ENCODE measurements at places on chromosomes 6 and 20. TPM values are rescaled to one million over a fixed set of nuclear protein-coding genes. Genes with fewer than 3 reads are reported as not detected.

GRCh38 chr6:144012534-144012933, 4.5 kb upstream of the PLAGL1 start:
- no peak for DNase-seq

GRCh38 chr6:132651062-132651461, 7.9 kb downstream of the TAAR1 start:
- DNase-seq: no peak

DNA sequence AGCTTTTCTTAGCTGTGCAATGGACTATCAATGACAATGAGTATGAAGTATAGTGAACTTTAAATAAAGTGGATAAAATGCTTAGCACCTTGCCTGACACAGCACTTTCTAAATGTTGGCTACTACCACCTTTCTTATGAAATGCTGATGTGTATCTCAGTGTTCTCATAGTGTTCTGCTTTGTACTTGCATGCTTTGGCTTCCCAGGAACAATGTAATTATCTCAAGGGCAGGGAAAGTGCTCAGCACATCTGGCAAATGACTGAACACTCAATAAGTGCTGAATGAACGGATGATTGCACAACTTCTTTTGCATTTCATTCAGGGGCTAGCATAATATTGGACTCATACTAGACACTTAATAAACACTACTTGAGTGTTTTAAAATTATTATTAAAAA, 28.2 kb upstream of the NOX3 start:
- DNase-seq: no peak

DNA sequence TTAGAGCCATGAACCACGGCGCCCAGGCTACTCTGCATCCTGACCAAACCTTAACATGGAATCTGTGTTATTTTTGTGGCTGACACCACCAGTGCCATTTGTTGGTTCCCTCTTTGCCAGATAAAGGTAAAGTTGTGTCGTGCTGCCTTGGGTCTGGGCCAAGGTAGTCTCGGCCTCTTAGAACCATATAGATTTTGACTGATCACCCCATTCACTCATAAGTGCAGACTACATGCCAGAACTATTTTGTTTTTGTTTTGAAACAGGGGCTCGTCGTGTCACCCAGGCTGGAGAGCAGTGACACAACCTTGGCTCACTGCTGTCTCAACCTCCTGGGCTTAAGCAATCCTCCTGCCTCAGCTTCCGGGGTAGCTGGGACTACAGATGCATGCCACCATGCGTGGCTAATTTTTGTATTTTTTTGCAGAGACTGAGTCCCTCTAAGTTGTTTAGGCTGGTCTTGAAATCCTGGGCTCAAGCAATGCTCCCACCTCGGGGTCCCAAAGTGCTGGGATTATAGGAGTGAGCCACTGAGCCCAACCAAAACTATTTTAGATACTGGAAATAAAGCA, 19.2 kb upstream of the RIPOR3 start:
- DNase-seq: no peak

DNA sequence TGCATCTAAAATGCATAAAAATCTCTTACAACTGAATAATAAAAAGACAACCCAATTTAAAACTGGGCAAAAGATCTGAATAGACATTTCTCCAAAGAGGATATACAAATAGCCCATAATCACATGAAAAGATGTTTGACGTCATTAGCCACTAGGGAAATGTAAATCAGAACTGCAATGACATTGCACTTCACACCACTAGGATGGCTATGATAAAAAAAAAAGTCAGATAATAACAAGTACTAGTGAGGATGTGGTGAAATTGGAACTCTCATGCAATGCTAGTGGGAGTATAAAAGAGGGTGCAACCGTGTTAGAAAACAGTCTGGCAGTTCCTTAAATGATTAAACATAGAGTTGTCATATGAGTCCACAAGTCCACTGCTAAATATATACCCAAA, 24.3 kb upstream of the TBX18 start:
- DNase-seq: no peak

DNA sequence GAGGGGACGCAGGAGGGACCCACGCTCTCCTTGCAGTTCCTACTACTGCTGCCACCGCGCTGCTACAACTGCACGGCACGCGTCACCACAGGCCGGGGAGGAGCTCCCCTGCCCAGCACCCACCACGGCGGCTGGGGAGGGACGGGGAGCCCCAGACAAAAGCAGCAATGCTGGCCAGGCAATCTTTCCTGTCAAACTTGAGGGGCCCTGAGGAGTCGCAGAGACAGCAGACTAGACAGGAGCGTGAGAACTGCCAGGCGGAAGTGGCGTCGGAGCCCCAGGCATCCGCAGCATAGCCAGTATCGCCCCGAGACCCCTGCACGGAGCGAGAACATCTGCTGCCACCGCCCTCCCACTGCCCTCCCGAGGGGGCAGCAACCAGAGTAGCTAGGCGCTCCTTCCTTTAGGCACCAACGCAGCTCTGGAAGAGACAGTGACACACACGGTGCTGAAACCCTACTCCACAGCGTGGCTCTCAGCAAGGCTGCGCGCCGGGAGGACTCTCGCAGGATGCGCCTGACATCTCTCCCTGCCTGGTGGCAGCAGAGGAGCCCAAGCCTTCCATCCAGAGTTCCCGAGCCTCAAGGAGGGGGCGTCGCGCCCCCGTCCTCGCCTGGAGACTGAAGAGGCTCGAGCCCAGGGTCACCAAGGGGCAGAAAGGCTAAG, 2.2 kb downstream of the TAF4 start:
- no peak for DNase-seq

Gene ISM1
- total RNA-seq: 1.7 TPM

GRCh38 chr6:12548526-12548925, 168.0 kb upstream of the PHACTR1 start:
- DNase-seq: no peak

- no peak for DNase-seq
These were observed 5.6 kb upstream of the PLCG1 start for GRCh38 chr20:41131594-41132387.

DNA sequence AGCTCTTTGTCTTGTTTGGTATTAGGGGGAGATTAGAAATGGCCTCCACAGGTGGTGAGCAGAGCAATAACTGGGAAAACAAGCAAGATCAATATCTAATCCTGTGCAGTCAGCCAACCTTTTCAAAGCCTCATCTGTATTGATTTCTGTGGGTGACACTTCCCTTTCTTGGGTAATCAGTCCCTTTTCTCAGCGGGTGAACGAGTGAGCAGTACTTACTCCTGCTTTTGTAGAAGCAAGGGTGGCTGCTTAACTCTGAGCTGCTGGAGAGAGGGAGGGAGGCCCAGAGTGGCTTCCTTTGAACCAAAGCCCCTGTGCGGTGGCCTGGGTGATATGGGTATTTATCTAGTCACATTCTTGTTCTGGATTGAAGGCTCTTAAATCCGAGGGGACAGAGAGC, 254.8 kb upstream of the CHD6 start:
- no peak for DNase-seq

- DNase-seq: no peak
These were observed 28.9 kb downstream of the PLG start for GRCh38 chr6:160730911-160731310.

DNA sequence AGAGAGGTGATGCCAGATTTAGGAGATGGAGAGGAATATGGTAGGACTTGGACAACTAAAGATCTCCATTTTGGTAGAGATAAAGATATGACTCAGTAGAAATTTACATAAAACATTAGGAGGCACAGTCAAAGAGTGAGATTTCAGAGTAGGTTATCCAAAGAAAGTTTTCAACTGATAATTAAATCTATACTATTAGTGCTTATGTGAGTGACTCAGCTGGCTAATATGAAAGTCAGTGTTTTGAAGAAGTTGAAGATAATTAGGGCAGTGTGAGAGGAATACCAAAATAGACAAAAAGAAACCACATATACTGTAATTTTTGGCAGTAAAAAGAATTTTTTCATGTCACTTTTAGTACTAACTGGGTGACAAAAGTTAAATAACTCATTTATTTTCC, 712.8 kb upstream of the HS3ST5 start:
- no peak for DNase-seq

DNA sequence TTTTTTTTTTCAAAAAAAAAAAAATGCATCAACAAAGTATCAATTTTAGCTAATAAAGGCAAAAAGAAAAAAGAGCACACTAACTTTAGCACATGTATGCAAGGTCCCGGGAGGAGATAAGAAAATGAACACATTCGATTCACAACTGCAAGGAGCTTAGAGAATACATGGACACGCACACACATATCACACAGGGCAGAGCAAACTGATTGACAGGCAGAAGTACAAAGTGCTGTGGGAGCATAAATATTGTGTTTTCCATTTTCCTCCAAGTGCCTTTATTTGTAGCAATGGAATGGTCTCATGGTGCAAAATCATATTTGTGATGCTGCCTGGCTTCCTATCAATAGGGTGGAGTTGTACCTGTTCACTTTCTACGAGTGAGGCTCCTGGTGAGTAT, 63.8 kb downstream of the SGK1 start:
- no peak for DNase-seq

Gene SPATS1
- not detected for total RNA-seq

- no peak for DNase-seq
These were observed 267.7 kb downstream of the HAO1 start for GRCh38 chr20:7672571-7672970.

Gene TREM2
- total RNA-seq: 1.1 TPM

GRCh38 chr6:119174879-119175817, 96.7 kb upstream of the FAM184A start:
- no peak for DNase-seq

Gene BEND3
- 2.0 TPM for total RNA-seq

DNA sequence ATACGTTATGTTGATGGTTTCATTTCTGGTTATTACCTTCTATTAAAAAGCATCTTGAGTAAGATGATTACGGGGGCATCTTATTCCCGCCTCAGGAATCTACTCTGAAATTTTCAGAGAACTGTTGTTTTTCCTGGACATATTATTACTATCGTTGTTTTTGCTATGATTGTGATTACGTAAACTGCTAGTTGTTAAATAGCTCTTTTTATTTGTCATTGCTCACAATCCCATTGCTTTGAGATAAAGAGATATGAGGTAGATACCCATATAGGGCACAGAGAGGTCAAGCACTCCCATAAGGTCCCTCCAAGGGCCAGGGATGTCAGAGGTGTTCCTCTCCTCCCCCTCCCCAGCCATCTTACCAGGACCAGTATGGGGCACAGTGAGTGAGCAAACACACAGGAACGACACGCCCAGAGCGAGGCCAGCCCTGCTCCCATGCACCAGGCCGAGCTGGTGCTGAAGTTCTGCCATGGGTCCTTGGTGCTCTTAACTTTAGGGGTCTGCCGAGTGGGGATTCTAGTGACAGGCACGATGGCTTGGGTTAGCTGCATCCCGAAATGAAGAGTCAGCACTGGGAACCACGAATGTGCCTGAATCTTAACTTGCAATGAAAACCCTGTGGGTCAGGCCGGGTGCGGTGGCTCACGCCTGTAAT, 49.9 kb downstream of the PRDM1 start:
- no peak for DNase-seq

DNA sequence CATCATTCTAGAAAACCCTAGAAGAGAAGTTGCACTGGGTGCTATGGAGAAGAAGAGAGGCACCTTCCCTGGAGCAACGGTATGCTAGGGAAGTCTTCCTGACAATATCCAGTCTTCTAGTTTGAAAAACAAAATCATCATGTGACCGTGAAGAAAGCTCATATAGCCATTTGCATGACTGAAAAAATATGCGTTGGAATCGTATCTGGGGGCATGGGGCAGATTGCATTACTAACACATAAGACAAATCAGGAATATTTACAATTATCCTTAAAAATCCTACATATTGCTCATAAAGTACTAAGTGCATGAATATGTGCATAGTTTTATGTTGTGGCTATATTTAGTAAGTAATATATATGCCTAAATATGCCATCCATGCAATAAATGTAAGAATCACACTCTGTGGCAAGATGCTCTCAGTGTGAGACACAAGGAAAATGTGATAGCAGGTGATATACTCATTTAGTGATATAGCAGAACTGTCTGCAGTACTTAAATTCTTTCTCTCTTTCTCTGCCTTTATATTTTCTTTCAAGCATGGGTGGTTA, 26.8 kb downstream of the HTR1E start:
- DNase-seq: no peak

DNA sequence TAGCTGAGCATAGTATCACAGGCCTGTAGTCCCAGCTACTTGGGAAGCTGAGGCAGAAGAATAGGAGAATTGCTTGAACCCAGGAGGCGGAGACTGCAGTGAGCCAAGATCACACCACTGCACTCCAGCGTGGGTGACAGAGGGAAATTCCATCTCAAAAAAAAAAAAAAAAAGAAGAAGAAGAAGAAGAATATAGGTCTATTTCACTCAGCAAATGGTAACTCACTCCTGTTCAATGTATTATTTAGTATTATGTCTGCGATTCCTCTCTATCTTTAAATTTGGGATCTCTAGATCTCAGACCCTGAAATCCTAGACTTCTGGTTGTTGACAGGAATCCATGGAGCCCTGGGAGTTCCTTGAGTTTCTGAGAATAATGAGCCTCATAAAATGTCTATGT, 98.6 kb downstream of the HFE start:
- no peak for DNase-seq

DNA sequence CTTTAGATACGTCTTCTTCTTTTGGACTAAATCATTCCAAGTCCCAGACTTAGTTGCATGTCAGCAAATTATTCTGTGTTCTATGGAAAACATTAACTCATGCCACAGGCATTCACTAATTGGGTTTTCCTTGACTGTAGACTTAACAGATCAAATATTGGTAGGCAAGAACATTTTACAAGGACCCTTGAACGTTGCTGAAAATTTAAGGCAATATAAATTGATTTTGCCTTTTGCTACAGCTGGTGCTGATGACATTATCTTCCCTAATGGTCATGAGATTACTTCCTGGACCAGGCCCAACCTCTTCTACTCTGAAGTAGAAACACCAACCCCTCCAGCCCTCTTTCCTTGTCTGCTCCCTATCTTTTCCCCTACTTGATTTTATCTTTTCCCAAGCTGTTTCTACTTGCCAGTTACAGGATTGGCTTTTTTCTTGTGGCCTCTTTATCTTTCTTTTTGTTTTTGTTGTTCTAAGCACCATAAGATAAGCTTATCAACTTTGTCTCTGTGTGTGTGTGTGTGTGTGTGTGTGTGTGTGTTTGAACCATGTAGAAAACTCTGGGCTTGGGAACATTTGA, 514.0 kb upstream of the SOX4 start:
- DNase-seq: no peak

Gene TMEM244
- not detected for total RNA-seq

All from left cardiac atrium (tissue), 4 donors.